Cortex of kidney (tissue), 1 donor: ENCODE measurements at places on chromosomes 4 and X.

DNA sequence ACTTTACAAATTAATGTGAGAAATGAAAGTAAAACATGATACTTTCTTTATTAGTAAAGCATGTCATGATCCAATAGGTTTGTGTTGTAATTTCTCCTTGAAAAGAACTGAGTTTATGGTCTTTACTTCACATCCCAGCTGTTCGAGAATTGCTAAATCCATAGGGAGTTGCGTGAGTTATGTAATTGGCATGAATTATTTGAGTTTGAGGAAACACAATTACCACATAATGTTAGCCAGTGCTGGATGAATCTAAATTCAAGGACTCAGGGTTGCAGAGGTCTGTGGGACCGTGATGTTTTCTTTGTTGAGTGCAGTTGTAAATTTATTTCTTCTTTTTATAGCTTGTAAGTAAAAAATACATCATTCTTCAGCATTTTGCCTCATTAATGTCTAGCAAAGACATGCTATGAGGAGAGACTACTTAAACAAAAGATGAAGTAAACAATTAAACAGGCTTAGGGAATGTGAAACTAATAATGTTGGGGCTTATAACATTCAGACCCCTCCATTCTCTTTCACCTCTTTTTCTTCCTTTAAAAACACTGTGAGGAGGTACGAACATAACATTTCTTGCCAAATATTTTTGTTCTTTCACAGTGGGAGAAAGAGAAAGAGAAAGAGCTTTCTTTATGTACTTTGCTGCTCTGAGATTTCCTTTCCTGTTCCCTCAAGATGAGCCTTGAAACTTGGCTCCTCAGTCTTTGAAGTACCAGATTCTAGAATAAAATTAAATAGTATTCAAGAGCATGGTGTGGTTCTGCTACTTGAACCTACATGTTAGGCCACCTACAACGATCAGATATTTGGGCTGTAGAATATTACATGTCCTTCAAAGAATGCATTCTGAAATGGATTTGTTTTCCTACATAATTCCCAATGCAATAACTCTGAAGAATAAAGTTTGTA, 159.6 kb upstream of the ANK2 start:
- no peak for DNase-seq

DNA sequence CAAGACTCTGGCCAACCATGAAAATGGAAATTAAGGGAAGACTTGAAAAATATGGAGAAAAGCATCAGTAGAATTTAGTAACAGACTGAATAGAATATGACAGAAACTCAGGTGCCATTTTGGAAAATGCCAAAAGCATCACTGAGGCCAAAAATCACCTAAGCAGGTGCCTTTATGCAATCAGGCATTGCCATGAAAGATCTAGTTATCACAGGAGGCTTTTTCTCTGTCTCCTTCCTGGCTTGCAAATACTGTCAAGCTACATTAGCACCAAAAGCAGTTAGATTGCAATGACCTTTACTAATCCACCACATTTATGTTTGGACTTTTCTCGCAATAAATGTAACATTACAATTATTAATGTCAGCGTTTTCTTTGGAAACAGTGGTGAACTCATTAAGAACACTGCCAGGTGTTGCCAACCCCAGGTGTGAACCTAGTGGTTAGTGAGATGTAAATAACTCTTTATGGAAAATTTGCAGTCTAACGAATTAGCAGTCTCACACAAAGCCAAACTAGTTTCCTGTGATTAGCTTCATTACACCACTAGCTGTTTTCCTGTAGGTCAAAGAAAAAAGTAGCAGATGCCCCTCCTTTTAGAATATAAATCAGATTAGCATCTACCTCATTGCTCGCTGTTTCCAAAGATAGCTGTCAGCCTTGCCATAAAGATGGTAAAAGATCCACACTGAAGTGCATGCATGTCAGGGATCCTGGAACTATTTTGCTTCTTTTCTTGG, 1568.4 kb upstream of the TENM3 start:
- DNase-seq: no peak

GRCh38 chr4:165828928-165829327, 44.1 kb upstream of the TLL1 start:
- no peak for DNase-seq

- DNase-seq: no peak
Observed at GRCh38 chr4:39044364-39044955, 12.3 kb upstream of the TMEM156 start.

- DNase-seq: no peak
Observed at GRCh38 chr4:166680796-166681195, 553.5 kb downstream of the SPOCK3 start.

- DNase-seq: no peak
Observed at GRCh38 chr4:2417226-2417764, 1.1 kb downstream of the ZFYVE28 start.

DNA sequence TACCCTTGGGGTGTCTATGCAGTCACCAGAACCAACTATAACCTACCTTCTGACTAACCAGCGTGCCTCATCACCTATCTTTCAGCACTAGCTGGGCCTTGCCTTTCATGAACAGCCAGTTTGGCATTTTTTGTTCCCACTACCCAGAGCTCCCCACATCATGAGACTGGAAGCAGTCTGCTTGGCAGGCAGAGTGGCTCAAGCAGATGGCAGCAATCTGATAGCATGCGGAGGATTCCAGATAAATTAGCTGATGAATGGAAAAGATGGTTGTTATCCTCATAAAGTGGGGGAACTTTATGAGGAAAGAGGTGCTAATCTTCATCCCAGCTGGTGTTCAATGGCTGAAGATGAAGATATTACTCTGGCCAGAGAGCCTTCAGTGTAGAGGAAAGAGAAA, 243.2 kb upstream of the EDA2R start:
- no peak for DNase-seq

GRCh38 chr4:8836664-8837171, 34.9 kb downstream of the HMX1 start:
- DNase-seq: no peak

GRCh38 chr4:38567457-38567856, 96.5 kb upstream of the KLF3 start:
- no peak for DNase-seq

DNA sequence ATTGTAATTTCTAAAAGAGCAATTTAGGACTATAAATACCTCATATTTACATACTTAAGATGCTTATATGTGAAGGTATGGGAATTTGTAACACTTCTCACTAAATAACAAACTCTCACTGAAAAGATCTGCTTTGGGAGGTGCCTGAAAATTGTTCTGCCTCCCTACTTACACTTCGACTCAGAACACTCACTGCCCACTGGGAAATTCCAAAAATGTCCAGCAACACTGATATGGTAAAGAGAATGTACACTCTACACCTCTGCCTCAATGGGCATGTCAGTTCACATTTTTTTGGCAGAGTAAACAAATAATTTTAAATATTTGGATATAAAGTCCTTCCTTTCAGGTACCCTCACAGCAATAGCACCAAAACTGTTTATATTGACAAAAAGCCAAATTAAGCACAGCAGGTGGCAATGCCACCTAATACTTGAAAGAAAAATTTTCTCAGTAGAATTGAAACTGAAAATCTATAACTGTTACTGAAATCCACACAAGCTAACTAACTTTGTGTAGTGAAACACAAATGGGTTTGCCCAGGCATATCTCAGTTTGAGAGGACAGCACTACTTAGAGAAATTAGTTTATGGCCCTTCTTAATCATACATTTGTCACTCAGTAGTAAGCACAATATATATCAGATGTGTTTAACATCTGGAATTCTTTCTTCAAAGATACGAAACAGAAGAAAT, 67.1 kb downstream of the PRDM5 start:
- DNase-seq: no peak

DNA sequence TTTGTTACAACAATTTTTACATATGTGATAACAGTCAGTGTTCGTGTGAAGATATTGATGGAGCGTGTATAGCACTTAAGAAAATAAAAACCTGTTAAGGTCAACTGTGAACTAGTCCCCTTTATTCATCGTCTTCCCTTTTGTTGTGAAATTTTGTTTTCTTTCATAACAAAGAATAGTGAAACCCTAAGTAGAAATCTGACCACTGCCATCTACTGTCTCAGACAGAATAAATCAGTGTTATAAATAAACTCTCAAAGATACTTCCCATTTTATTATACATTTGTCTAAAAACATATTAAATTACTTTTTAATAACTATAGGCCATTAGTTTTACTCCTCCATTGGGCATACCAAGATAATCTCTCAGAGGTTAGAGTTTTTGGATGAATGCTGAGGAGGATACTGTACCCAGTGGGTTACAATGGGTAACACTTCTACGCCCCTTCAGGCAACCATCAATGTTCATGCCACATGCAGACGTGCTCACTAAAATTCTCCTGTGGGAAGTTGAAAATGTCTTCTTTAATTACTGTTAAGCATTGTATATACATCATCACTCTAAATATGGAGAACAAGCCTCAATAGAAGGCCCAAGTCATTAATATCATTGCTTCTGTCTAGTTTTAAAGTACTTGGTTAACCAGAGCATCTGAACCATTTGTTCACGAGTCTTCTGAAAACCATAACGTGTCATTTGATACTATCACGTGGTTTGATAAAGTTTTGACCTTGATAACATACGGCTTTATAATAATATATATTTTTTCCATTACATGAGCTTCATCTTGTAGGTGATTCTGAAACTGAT, 171.2 kb downstream of the TMA16 start:
- no peak for DNase-seq

- no peak for DNase-seq
Observed at GRCh38 chrX:49951524-49952193, 29.3 kb downstream of the CLCN5 start.

DNA sequence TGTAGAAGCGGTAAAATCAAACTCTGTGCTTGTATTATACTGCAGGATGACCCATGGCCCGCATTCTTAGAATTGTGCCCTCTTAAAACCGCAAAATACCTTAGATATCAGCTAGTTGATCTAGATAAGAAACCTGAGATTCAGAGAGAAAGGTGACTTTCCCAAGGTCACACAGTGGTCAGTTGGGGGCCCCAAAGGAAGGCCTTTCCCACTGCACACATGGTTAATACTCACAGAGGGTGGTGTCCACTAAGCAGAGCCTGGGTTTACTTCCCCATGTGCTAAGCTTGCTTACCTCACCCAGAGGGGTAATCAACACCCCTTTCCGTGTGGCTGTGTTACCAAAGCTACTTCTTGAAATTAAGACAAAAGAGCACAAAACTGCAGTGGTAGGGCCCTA, 66.3 kb downstream of the RBM47 start:
- DNase-seq: no peak

DNA sequence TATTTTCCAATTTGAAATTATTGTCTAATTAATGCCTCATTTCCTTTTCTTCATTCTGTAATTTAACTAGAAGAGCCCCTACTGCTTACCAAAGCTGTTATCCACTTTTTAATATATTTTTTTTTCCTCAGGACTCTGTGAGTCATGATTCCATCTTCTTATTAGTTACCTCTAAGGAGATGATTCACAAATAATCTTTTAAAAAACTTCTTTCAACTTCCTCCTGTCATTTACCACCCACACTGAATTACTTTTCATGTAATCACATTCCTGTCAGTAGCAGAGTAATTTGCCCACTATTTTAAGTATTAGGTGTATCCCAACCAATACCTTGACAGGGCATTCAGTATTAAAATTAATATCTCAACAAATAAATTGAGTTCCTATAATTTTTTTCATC, 470.9 kb upstream of the ADGRL3 start:
- no peak for DNase-seq

DNA sequence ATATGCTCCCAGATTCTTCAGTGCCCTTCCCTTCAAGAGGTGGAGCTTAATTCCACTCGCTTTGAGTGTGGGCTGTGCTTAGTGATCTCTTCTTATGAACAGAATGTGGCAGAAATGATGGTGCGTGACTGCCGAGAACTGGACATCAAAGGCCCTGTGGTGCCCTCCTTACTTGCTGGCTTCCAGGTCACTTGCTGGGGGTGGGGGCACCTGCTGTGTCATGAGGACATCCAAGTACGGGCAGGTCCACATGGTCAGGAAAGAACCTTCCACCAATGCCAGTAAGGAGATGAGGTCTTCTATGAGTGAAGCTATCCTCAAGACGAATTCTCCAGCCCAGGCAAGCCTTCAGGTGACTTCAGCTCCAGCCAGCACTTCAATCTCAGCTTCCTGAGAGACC, 95.8 kb downstream of the FAM53A start:
- no peak for DNase-seq

- DNase-seq: no peak
Observed at GRCh38 chr4:161992317-161992716, 171.5 kb downstream of the FSTL5 start.

DNA sequence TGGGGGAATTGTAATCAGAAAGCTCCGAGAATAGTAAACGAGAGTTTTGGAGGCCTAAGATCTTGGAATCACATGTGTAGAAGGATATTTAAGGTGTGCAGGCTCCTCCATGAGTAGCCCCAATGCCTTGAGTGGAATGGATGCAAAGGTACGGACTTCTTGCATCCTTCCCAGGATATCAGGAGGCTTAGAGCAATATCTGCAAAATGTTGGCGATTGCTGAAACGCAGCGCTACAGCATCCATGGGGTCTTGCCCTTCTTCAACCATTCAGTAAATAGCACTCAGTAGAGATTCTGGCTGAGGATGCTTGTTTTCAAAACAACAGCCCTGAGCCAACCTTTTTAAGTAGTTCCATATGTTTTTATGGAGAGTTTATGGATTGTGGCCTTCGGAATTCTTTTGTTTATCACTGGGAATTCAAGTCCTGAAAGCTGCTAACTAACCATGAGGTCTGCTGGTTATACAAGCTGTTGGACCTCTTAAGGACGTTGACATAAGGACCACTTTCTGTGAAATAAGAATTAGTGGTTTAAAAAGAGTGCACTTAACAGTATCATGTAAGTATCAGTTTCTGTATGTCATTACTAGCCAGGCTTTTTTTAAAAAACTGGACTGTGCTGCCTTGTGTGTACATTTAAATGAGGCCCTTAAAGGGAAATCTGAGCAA, 228.8 kb upstream of the PGRMC2 start:
- no peak for DNase-seq

- no peak for DNase-seq
Observed at GRCh38 chr4:114464726-114465272, 133.8 kb upstream of the UGT8 start.
